Suprapubic skin (tissue), 4 donors: ENCODE measurements at places on chromosomes 6 and 20. TPM values are rescaled to one million over a fixed set of nuclear protein-coding genes. Genes with fewer than 3 reads are reported as not detected.

PFDN4 gene
- total RNA-seq, result 41.2 TPM

NNAT gene
- total RNA-seq, result 15.2 TPM

GDAP1L1 gene
- total RNA-seq, result not detected

CYP39A1 gene
- total RNA-seq, result 39.0 TPM

FNDC1 gene
- total RNA-seq, result 0.15 TPM

MRPS18B gene
- total RNA-seq, result 85.7 TPM

PTCHD4 gene
- total RNA-seq, result 0.47 TPM

KCNK16 gene
- total RNA-seq, result not detected

- no peak for DNase-seq
These were observed 13.1 kb downstream of the LIN28B start for GRCh38 chr6:104969785-104970581.

GRCh38 chr6:165729307-165729936 lies 66.4 kb upstream of the PDE10A start:
- no peak for DNase-seq

DNA sequence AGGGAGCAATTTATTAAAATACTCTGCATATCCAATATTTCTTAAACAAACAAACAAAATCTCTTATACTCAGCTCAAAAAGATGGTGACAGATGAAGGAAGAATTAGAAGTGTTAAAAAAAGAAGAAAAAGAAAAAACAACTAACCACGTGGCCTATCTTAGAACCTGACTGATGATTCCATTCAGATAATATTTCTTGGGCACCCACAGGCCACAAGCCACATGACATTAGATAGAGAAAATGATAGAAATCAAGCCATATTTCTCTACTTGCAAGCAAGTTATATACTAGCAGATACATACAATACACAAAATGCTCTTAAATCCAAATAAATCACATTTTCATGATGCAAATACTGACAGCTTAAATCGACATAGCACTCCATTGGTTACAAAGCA lies 14.5 kb upstream of the RAMACL start:
- DNase-seq, result no peak

GRCh38 chr6:144582939-144583613 lies 297.9 kb downstream of the UTRN start:
- DNase-seq, result no peak

GRCh38 chr6:49526598-49526997 lies 23.9 kb upstream of the C6orf141 start:
- DNase-seq, result no peak

DNA sequence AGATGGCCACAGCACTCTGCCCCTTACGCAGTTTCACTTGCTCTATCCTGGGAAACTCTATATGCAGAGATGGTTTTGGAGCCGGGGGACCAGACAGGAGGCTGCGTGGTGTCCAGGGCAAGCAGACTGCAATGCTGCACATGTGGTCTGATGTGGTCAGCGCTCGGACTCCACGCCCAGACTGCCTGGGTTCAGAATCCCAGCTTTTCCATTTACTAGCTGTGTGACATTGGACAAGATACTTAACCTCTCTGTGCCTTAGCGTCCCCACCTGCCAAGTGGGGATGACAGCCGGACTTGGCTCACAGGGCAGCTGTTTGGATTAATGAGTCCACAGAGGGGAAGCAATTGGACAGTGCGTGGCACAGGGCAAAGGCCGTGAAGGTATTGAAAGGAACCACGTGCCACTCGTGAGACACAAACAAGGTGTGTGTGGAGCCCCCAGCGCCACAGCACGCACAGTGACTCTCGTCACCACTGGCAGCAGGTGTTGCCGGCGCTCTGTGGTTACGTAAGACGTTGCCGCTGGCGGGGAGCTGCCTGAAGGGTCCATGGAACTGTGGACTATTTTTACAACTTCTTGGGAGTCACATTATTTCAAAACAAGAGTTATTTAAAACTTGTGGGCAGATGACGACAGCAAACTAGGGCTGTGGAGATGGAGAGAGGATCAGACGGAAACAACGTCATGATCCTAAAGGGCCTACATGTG lies 201.4 kb downstream of the PREX1 start:
- no peak for DNase-seq

- DNase-seq, result no peak
These were observed 58.1 kb downstream of the RAB44 start for GRCh38 chr6:36755435-36756348.

DNA sequence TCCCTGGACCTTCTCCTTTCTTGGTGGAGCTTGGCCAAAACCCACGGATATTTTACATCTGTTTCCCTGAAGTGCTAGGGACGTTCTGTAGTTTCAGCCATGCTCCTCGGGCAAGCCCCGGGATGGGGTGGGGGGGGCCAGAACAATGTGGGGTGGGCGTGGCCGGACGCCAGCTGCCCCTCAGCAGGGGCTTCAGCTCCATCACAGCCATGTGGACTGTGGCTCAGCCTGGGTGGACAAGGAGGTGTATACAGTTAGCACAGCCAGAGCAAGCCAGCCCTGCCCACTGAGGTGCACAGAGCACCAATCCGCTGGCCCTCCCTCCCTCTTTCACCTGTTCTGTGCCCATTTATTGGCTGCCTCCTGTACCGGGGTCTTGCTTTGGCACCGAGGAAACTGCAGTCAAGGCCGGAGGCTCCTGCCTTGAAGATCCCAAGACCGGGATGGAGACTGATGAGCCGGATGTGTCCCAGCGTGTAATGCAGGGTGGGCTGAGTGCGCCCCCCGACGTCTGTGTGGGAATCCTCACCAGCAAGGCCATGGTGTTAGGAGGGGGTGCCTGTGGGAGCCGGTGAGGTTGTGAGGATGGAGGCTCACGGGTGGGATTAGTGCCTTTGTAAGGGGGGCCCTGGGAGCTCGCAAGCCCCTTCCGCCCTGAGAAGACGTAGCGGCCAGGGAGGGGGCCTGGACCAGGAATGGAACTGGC lies 28.0 kb downstream of the FRMD1 start:
- DNase-seq, result peak; percentile 59

GRCh38 chr6:683742-684440 lies 9.0 kb downstream of the EXOC2 start:
- no peak for DNase-seq

GRCh38 chr6:44540881-44541280 lies 153.4 kb downstream of the CDC5L start:
- DNase-seq, result no peak

DNA sequence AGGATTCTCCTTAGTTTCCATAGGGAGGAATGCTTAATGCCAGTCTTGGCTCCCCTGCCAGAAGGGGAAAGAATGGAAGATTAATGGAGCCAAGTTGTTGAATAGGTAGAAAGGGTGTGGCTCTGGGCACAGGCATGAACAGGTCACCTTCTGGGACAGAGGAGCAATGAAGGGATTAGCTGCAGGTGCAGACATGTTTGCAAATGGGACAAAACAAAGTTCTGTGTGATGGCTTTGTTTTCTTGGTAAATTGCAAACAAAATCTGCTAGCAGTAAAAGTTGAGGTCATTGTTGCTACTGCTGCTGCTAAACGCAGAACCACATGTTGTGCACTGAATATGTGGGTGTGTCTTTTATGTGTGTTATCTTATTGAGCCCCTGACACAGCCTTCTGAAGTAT lies 93.3 kb downstream of the PERP start:
- no peak for DNase-seq

GRCh38 chr6:40302856-40303454 lies 284.2 kb downstream of the LRFN2 start:
- no peak for DNase-seq

DNA sequence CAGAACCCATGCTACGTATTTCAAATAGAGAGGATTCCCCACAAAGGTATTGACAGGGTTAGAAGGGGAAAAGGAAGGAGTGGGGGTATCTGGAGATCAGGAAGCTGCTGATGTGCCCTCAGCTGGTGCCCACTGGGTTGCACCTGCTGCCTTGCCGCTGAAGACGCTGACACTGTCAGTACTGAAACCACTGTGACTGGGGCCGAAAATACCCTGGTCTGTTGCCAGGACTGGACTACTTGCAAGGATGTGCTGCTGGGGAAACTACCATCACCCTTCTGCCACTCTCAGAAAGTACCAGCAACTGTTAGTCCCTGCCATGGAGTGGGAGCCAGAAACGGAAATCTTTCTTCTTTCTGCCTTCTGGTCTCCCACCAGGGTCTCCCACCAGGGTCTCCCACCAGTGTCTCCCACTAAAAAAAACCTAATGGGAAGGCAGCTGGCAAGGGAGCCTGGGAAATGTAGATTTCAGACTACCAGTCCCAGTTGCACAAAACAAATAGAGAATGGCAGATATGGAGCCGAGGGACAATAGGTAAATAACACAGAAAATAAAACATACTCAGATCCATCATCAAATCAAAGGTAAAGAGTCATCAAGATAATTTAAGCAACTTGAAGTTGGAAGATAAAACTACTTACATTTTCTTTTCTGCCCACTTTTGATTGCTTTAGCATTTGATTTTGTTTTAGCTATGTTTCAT lies 204.8 kb downstream of the TPBG start:
- DNase-seq, result peak; percentile 67

DNA sequence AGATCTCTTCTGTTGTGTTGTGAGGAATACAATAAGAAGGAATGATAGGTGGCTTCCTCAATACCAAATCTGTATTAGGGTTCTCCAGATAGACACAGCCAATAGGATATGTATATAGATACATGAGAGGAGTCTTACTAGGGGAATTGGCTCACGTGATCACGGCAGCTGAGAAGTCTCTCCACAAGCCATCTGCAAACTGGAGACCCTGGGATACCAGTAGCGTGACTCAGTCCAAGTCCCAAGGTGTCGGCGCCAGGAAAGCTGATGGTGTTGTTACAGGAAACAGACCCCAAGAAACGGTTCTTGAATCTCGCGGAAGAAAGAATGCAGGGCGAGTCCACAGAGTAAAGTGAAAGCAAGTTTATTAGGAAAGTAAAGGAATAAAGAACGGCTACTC lies 61.4 kb downstream of the SYTL3 start:
- no peak for DNase-seq

DNA sequence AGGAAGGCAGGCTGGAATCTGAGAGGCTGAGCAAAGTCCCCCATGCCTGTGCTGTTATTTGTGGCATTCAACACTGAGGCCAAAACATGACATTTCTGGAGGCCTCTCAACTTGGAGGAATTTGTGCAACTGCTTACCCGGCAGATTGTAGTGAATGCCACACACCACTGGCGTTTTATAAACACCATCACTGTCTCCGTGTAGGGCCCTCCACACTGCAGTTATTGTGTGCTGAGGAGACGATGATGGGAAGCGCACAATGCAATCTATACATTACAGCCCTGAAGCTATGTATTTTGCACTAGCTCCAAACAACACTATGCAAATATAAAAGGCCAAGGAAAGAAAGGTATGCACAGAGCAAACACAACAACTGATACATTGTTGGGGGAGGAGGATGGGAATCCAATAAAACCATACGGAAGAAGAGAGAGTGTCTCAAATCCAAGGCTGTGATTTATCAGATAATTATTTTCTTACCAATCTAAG lies 106.5 kb downstream of the SMLR1 start:
- DNase-seq, result no peak

DNA sequence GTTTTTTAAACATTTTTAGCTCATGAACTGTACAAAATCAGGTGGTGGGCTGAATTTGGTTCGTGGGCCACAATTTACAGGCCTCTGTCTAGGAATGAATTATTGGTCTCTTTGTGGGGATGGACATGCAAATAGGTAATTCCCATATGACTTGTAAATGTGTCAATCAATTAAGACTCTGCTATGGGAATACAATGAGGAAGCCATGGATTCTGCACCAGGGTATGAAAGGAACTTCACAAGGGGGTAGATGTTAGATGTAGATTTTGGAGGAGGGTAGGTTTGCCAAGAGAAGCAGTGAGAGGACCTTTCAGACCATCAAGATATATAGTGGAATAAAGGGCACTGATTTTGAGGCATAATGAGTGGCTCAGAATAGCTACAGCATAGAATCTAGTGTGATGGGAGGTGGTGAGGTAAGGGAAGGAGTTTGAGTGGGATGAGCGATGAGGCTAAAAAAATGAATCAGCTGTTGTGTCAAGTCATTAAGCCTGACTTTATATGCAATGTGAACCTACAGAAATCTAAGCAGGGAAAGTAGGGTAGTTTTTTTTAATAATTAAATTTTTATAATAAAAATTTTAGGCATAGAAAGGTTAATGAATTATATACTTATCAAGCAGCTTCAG lies 32.6 kb upstream of the RNF182 start:
- DNase-seq, result no peak
